ENCODE measurements at places on chromosomes 2 and 18.
A peak's percentile ranks its signal among the peaks of the same experiment; 100 is the strongest.

- DNase-seq = peak; percentile 4
Measured at GRCh38 chr2:172551271-172551670, 4.6 kb upstream of the PDK1 start.

DNA sequence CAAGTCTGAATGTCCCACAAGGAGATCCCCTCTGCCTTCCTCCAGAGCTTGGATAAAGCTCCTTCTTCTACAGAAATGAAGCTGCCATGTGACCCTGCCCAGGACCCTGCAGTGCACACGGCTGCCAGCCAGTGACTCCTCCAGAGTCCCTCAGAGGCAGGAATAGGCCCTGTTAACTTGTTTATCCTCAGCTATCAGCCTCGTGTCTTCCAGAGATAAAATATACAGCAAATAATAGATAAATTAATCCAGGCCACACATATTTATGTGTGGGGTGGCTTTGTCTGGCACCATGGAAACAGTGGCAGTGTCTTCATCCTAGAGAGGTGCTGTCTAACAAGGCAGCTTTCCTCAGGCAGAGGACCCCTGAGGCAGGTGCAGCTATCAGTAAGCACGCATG is 66.7 kb downstream of the TMEM18 start:
- DNase-seq = no peak

DNA sequence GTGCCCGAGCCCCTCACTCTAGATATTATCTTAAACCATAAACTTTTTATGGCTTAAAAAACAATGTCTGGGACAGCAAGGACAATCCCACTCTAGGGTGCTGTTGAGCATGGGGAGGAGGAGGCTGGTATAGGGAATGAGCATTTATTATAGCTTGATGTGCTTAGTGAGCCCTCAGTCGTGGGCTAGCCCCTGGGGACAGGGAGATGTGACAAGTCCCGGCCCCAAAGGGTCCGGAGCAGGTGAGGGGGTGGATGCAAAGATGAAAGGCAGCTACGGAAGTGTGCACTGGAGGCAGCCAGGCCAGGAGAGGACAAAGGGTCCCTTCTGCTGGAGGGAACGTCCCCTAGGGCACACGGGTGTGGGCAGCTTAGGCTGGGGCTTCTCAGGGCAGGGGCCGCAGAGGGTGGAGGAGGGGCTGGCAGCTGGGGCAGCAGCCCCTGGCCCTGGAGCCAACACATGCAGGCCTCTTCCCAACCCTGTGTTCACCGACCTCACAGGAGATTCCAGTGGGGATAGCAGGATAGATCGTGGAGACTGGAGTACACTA is 106.3 kb upstream of the GPC1 start:
- DNase-seq = no peak

GRCh38 chr2:75074228-75074627 is 115.8 kb downstream of the POLE4 start:
- no peak for DNase-seq

GRCh38 chr2:36446294-36446693 is 90.7 kb downstream of the CRIM1 start:
- DNase-seq = no peak

GRCh38 chr2:134540990-134541389 is 177.8 kb downstream of the TMEM163 start:
- no peak for DNase-seq

DNA sequence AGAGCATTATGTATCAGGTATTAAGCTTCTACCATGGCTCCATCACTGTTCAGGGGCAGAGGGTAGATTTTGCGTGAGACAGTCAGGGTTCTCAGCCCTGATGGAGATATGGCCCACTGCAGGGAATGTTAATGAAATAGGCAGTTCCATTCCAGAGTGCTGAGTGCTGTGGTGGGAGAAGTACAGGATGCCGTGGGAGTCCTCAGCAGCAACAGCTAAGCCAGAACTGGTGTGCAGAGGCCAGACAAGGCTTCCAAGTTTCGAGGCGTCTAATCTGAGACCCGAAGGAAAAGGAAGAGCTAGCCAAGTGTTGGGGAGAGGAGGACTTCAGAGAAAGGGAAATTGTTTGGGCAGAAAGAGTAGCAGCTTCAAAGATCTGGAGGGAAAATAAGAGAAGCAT is 30.2 kb upstream of the MAPRE2 start:
- DNase-seq = no peak

DNA sequence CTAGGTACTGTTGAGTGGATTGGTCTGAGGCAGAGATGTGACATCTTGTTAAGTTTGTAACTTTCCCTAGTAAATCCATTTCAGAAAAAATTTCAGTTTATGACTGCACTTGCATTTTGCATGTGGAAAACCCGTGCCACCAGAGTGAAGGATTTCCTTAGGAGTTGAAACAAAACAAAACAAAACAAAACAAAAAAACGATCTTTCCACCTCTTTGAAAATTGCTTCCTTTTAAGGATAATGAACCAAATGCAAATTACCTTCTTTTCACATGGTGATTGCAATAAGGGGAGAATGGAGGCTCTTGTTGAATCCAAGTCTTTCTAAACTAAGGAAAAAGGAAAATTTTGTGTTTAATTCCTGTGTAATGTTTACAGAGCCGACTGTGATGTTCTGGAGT is 43.2 kb downstream of the PHLPP1 start:
- DNase-seq = no peak

DNA sequence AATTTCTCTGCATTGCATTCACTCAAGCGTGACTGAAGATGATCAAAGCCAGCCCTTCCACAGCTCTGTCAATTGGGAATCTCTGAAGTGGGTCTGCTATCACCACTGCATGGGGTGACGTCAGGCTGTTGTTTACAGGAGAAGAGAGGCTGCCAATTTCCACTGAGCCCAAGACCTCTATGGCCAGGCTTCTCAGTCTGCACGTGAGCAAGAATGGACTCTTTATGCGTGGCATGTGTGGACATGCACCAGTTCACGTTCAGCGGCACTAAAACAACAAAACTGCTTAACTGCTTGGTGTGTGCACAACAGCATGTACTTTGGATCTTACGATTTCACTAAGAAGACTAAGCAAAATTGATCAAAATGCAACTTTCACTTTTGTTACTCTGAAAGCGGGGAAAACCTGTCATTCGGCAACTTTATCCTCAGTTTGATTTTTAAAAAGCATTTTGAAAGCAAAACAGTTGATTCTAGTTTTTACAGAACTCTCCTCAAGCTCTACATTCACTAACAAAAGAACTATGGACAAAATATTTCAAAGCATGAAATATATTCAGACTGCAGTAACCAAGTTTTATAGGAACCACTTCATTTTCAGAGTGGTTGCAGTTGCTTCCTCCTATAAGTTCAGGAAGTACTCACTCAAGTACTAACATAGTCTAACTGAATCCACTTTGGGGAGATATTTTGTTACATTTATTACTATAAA is 77.0 kb upstream of the SERTAD2 start:
- peak; percentile 75 for DNase-seq

DNA sequence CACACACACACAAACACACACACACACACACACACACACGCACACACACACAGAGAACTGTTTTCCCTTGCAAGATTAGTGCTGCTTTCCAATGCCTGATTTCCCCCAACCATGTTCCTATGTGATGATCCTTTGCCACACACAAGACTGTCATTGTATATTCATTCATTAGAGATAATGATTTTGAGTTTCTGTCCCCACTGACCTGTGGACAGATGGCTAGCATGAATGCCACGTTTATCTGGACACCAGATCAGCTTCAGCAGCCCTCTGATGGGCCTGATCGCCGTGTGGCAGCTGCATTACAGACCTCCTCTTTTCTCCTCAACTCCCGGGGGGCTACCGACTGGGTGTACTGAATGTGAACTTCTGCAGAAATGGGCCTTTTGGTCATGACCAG is 353.0 kb downstream of the MYCN start:
- no peak for DNase-seq

GRCh38 chr18:28079883-28080282 is 97.0 kb downstream of the CDH2 start:
- no peak for DNase-seq
